ENCODE measurements at places on chromosomes 1 and 21.
A peak's percentile ranks its signal among the peaks of the same experiment; 100 is the strongest.

DNA sequence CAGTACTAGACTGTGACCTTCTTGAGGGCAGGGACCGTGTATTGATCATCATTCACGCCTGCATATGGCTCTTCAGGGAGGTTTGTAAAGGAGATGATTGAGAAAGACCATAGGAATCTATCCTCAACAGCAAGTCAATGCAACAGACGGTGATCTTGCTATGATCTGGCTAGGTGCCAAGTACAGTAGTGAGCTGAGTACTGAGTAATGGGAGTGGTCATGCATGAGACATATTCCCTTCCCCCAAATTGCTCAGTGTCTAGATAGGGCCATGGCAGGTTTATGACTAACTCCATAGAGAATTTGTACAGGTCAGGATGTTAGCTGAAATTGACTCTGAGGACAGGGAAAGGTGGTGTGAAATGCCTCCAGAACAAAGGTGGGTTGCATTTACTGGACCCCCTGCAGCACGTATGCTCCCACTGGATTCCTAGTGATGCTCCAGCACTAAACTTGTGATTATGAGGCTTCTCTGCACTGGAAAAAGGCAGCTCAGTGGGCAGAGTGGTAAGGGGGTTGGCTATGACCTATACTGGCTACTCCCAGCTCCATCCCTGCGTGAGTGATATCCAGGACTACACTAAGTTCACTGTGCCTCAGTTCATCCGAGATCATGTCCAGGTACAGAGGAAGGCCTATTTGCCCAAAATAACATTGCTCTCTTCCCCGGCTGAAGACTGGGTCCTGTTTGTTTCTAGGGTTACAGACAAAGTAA lies 37.2 kb downstream of the KCNJ6 start:
- DNase-seq = no peak

- DNase-seq = no peak
Observed at GRCh38 chr1:203371288-203371687, 20.4 kb upstream of the FMOD start.

DNA sequence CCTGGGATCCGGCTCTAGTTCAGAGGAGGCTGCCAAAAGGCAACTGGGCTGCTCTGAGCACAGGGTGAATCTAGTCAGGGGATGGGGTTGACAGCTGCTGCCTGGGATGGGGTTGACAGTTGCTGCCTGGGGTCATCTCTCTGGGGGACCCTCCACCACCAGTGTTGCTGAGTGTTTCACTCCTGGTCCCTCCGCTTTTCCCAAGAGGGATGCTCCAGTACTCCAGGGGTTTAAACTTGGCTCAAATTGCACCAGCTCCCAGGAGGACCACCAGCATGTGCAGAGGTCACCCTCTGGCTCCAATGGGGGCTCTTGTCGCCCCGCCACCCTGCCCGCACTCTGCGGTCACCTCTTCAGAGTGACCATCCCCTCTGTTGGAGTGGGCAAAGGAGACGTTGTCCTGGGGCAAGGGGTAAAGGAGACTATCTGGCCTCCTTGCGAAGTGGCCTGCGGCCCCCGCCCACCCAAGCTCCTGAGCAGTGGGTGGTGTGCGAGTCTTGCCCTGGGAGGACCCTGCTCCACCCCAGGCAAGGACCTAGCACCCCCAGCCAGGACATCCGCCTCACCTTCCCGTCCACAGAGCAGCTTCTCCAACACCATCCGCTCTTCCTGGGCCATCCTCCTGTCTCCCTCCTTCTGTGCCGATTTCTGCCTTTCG lies 52.6 kb downstream of the SIK1 start:
- DNase-seq = no peak

- no peak for DNase-seq
Observed at GRCh38 chr1:213429642-213430041, 378.6 kb downstream of the RPS6KC1 start.

DNA sequence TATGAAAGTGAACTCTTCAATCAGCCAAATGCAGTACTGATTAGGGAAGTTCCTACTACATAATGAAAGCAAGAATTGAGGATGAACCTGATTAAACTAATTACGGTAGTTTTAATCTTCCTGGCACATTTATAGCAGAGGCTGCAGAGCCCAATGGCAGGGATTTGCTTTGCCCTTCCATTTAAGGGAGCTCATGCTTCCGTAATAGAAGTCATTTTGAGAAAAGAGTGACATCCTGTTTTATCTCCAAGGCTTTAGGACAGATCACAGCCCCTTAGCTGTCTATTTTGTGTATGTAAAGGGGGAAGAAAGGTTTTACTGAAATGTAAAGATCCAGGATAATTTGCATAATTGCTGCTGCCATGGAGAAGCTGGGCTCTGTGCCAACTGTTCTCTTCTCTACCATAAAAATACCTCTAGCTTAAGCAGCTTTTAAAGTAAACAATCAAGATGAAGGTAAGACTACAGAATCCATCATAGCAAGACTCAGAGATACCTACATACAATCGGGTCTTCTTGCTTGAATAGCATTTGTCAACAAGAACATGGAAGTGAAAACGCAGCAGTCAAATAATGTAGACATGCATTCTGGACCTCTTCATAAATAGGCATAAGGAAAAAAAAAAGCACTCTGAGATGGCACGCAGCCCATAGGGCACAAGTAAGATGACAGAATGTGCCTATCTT lies 62.5 kb downstream of the ASH1L start:
- DNase-seq = no peak

- no peak for DNase-seq
Observed at GRCh38 chr1:35845766-35846165, 37.2 kb upstream of the AGO1 start.

- DNase-seq = peak; percentile 45
Observed at GRCh38 chr1:153509729-153510354, 25.9 kb downstream of the S100A6 start.

DNA sequence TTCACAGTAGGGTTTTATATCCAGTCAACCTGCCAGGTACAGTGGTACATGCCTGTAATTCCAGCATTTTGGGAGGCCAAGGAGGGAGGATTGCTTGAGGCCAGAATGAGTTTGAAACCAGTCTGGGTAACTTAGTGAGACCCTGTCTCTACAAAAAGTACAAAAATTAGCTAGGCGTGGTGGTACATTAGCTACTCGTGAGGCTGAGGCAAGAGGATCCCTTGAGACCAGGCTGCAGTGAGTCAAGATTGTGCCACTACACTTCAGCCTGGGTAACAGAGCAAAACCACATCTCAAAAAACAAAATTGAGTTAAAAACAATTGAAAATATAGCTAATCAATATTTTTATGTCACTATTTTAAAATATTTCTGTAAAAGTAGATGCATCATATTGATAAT lies 33.2 kb downstream of the DDI2 start:
- DNase-seq = no peak

DNA sequence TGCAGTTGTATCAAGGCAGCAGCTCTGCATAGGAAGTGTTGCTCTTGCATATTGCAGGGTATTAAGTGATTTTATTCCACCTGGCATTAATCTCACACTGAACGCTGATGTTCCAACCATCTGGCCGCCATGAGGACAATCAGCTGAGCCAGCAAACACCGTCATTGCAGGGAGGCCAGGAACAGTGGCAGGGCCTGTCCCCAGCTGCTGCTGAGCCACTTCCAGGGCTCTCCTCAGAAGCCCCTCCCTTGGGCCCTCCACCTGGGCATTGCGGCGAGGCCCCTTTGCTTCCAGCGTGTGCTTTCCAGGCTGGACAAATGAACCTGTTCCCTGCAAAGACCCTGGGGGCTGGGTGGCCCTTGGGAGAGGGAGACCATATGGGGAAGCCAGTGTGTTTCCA lies 171.6 kb upstream of the C1orf174 start:
- DNase-seq = no peak

DNA sequence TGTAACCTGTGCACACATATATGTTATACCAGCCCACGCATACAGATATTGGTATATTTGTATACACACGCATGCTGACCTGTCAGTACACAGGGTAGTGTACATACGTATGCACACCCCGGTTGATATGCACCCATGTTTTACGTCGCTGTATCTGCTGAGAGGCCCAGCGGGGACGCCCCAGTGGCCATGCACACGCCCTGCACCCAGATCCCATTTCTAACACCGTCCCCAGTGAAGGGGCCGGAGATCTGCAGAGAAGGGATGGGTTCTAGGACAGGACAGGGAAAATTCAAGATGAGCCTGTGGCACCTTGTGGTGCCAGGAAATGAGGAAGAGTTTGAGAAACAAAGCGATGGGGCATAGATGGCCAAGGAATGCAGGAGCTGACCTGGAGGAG lies 57.2 kb upstream of the TTC34 start:
- DNase-seq = no peak

- DNase-seq = no peak
Observed at GRCh38 chr1:202586018-202586821, 124.0 kb downstream of the SYT2 start.

- DNase-seq = no peak
Observed at GRCh38 chr1:220552672-220553260, 24.8 kb downstream of the MARK1 start.

GRCh38 chr1:18018366-18018765 lies 89.2 kb upstream of the IGSF21 start:
- DNase-seq = no peak

DNA sequence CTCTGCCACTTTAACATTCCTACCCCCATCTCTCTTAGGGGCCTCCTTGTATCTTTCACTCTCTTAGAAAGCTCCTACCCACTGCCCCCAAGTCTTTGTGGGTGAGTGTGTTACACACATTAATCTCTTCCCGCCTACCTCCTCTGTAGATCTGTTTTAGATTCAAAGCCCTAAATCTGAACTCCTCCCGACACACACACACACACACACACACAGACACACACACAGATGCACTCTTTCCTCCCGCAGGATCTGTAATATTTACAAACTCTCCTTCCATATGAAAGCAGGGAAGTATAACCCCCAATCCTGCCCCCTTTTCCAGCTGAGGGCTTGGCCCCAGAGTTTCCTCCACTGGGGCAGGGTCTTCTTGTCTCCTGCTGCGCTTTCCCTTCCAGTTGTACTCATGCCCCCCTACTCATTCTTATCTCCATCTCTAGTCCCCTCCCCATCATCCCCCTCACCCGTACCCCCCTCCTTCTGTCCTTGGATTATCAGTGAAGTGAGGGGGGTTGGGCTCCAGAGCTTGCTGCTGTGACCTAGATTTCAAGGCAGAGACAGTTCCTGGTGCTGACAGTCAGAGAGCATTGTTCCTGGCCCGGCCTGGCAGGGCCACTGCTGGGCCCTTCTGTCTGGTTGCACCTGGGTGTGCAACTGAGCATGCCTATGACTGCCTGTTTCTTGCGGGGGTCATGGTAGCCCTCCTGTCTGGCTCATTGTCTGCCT lies 4.3 kb downstream of the PEA15 start:
- DNase-seq = no peak

DNA sequence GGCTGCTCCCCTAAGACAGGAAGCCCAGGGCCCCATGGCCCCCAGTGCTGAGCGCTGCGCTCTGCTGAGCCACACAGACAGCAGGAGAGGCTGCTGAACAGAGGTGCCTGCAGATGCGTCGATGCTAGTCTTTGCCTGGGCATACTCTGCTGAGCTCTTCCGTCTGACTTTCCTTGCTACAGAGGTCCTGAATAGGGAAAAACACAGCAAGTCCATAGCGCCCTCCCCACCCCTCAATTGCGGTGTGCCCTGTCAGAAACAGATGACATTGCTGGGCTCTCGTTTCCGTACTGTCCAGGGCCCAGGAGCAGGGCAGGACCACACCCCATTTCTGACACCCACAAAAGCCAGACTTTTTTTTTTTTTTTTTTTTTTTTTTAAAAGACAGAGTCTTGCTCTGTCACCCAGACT lies 252.5 kb downstream of the SDCCAG8 start:
- DNase-seq = no peak

- no peak for DNase-seq
Observed at GRCh38 chr1:220914283-220915116, 35.3 kb downstream of the HLX start.

DNA sequence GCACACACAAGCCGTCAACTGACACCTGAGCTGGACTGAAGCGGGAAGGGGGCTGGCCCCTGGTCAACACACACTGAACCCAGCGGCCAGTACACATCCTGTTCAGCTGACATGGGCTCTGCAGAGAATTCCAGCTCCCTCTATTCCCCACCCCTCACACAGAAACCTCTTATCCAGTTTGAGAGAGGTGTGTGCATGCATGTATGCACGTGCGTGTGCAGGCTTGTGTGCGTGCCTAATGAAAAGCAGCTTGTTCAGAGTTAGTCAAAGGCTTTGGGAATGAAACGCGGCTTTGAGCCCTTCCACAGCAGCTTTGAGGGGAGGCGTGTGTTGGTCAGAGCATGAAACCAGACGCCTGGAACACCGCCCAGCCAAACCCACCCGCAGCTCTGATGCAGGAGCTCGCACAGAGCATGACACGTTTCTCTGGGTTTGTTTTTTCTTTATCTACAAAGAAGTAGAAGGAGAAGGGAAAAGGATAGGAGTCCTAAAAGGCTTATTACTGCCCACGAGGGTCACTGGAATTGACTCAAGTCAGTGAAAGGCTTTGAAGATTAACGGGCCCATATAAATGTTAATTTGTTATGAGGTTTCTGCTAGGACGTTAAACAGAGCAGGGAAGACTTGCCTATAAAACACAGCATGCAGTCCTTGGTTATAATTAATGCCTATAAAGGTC lies 184.2 kb downstream of the ETS2 start:
- DNase-seq = no peak

DNA sequence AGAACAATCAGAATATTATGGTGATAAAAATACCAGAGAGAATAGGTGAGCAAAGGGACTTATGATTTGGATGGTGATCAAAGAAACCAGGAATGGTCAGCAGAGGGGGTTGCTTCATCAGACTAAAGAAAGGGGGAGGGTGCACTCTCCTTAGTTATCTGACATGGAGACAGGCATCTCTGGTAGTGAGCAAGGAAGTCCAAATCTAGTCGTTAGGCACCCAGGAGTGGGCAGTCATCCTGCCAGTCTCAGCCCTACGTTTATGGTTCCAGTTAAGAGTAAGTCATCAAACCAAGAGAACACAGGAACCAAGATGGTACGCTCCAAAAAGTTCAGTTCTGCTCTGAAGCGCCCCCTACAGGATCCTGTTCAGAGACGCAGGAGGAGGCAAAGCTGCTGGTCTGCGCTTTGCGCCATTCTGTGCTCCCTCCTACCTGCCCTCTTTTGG lies 28.6 kb downstream of the EBNA1BP2 start:
- no peak for DNase-seq

GRCh38 chr1:222583079-222583478 lies 6.7 kb downstream of the TAF1A start:
- DNase-seq = no peak

GRCh38 chr1:85606414-85606800 lies 25.8 kb downstream of the CCN1 start:
- DNase-seq = no peak
